Activated CD4-positive, CD25-positive, alpha-beta regulatory T cell treated with anti-CD3 and anti-CD28 coated beads, Interleukin-2, amount 50 U/mL, for 72 hours (primary cell): ENCODE measurements at places on chromosomes 1 and 21.

- DNase-seq, result no peak
These were observed 361.2 kb downstream of the PRDM2 start for GRCh38 chr1:14061204-14061603.

DNA sequence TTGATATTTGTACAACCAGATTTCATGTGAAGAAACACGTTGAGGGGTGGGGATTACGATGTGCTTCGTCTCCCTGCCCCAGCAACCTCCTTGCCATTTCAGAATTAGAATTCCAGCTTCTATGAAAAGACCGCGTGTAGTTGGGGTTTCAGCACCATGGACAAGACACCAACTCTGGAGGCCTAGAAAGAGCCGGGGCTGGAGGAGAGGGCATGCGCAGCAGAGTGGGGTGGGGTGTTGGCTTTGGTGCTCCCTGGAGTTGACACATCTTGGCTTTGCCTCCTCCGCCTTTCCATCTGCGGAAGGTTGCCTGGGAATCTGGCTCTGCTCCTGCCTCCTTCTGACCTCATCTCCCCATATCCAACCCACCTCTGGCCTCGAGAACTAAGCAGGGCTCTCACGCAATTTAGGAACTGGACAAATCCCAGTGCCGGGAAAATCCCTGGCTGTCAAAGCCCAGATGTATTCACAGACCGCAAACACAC lies 11.8 kb downstream of the HTR6 start:
- DNase-seq, result no peak

- no peak for DNase-seq
These were observed 26.0 kb downstream of the SLC16A1 start for GRCh38 chr1:112929979-112930378.

GRCh38 chr1:34108269-34108668 lies 56.8 kb downstream of the CSMD2 start:
- DNase-seq, result no peak

DNA sequence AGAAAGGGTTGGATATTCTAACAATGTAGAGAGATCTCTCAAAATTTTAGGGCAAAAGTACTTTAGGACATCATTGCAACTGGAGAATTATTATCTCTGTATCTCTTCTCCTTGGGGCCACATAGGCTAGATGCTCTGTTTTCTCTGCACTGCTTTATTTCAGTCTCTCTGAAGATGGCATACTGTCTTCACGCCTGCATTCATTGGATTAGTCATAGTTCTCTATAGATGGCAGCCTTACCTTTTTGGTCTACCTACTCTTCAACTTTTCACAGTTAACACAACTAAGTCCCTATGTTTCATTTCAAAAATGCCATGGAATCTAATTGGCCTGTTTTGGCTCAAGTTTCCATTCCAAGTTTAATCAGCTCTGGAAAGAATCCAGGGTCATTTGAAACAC lies 1623.3 kb upstream of the B3GALT2 start:
- no peak for DNase-seq

DNA sequence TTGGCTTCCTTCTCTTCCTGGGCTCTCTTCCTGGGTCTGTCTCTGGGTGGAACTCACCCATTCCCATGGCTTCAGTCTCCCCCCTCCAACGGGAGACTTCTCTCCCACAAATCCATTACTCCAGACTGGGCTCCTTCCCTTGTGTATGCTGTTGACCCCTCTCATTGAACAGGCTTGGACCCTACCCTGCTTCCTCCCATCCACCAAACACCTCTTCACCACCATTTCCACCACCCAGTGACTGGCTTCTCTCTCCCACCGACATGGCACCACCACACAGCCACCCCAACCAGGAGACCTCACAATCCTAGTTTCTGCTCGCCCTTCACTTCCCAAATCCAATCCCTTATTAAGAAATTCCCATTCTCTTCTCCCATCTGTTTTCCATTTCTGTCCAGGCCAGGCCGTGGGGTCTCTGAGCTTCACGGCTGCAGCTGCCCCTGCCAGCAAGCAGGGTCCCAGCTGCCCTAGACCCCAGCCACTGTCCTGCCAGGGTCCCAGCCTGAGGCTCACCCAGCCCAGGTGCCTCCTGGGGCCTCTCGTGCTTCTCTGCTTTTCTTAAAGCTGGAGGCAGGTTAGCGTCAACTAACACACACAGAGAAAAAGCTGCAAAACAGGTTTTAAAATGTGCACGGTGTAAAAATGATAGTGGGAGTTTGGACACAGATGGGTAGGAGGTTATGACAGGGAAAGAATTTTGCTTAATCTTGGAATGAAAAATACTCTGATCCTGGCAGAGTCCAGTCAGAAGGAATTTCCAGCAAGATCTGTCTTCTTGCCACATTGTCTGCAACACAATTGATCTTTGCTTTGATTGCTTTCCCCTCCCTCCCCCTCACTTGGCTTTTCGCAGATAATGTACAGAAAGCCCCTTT lies 383.8 kb upstream of the VAMP3 start:
- no peak for DNase-seq

DNA sequence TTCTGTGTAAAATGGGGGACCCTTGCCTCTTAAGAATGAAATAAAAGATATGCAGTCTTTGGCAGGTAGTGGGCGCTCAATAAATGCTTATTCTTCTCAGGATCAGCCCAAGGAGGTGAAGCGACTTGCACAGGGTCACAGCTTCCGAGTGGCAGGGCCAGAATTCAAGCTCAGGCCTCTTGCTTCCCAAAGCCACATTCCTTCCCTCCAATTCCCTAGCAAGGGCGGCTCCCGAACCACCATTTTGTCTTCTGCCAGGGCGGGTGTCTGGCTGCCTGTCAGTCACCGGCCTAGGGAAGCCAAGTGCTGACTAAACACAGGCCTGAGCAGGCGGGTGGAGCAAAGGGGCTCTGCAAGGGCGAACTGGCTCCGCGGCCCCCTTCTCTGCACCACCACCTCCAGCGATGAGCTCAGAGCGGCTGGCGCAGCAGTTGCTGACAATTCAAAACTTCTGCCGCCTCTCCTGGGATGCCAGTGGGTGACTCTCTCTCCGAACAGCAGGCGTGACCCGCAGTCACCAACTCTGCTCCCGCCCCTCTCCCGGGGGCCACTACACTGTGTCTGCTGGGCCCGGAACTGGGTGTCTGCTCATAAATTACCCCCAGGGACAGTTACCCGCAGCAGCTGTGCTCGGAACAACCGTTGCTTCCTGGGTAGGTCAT lies 10.8 kb downstream of the GPR3 start:
- DNase-seq, result no peak

DNA sequence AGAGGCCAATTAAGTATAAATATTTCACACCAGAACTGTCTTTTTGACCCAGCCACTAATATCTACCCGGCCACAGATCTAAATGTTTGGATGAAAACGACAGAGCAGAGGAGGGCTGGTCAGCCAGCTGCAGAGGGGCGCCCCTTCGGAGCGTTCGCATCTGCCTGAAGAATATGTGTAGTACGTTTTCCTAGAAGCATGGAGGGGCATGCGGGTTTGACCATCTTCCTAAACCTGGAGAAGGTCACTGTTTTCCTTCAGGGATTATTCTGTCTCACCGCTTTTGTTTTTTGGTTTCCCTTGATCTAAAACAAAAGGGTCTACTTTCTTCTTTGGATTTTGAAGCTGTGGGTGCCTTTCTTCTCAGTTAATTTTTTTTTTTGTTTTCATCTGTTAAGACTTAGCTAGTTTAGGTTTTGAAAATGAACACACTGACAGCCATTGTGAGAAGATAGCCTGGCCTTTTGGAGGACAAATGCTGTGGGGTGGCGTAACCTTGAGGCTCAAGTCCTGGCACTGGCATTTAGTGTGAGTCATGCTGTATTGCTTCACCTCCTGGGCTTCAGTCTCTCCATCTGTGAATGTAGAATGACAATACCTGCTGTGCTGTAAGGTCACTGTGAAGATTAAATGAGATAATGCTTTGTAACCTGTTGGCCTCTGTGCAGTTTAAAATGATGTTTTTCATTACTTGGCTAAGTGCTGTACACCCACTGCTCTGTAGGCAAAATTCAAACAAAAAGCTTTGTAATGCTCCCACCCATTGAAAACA lies 74.1 kb upstream of the IRF2BP2 start:
- no peak for DNase-seq
